HT1080 (cell line): ENCODE measurements at places on chromosomes 4 and X. TPM values are rescaled to one million over a fixed set of nuclear protein-coding genes. Genes with fewer than 3 reads are reported as not detected.

Gene NWD2
- not detected in 2 replicates for total RNA-seq

Gene TLR3
- 0.84 and 2.9 TPM in 2 replicates for total RNA-seq

Gene TACR3
- total RNA-seq = not detected in 2 replicates

Gene AMOT
- total RNA-seq = 2.7 and 7.9 TPM in 2 replicates

Gene GAGE13
- 9.9 TPM in 1 of 2 replicates, not detected in the other for total RNA-seq

Gene MAGEE2
- not detected in 2 replicates for total RNA-seq

- no peak for DNase-seq
Measured at GRCh38 chr4:155638195-155638965, 28.3 kb upstream of the GUCY1A1 start.

- no peak for DNase-seq
Measured at GRCh38 chr4:80073473-80074008, 512 bp upstream of the ANTXR2 start.

- DNase-seq = no peak
Measured at GRCh38 chrX:276581-277201, 4.5 kb upstream of the PLCXD1 start.

GRCh38 chr4:70994069-70994366, 569 bp downstream of the DCK start:
- DNase-seq = no peak

DNA sequence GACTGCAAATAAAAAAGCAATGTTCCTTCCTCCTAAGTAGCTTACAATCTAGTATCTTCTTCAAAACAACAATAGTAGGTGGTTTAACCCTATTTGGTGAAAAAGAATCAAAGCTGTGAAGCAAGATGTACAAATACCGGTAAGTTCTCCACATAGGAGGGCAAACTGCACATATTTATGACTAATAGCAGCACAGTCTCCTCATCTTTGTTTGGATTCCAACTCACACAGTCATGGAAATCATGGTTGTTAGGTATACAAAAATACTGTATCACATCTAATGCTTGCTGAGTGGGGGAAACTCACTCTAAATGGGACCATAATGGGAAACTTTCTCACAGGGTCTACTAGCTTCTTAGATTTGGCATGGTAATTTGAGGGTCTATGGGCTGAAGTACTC, 597.2 kb downstream of the INPP4B start:
- peak; percentile 47 for DNase-seq

GRCh38 chrX:8629871-8630270, 102.1 kb downstream of the ANOS1 start:
- DNase-seq = peak; percentile 73

DNA sequence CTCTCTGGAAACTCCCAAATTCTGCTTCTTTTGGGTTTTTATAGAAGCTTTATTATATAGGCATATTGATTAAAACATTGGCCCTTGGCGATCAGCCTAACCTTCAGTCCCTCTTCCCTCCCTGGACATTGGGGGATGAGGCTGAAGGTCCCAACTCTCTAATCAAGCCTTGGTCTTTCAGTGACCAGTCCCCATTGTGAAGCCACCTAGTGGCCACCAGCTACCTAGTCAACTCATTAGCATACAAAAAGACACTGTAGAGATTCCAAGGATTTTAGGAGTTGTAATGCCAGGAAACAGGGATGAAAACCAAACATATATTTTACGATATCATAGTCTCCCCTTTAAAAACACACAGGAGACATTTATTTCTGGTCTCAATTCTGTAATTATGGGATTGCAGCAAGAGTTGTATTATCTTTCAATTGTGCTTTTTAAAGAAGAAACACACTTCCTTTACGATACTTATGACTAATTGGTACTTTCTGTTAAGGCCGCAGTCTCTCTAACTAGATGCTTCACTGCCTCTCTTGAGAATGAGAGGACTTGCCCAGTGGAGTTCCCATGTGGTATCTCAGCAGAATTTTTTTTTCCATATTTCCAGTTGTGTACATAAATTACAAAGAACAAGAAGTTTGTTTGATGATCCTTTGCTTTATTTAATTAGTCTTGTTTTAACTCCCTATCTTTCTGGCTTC, 58.2 kb downstream of the WDR17 start:
- DNase-seq = peak; percentile 10

DNA sequence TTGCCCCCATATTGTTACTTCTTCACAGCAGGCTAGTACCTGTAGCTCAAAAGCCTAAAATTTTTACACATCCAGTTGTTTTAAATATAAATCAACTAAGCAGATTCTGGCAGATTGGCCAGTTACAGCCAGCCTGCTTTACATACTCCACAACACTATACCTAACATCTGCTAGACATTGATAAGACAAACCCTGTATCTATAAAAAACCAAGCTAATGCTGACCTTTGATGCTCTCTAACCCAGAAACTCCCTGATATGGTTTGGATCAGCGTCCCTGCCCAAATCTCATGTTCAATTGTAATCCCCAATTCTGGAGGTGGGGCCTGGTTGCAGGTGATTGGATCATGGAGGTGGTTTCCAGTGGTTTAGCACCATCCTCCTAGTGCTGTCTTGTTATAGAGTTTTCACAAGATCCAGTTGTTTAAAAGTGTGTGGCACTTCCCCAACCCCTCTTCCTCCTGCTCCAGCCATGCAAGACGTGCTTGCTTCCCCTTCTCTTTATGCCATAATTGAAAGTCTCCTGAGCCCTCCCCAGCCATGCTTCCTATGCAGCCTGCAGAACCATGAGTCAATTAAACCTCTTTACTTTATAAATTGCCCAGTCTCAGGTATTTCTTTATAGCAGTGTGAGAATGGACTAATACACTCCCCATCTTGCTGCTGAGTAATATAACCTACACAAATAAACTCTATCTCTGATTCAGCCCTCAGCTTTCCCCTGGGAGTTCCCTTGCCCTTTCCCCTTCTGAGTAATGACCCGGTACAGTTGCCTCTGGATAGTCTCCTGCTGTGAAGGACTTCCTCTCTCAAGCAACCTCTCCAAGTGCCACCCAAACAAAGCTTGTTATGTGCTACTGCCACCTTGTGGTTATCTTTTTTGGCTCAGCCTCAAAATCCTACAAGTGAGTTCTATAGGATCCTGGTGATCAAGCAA, 39.6 kb downstream of the ZCCHC13 start:
- DNase-seq = peak; percentile 96

DNA sequence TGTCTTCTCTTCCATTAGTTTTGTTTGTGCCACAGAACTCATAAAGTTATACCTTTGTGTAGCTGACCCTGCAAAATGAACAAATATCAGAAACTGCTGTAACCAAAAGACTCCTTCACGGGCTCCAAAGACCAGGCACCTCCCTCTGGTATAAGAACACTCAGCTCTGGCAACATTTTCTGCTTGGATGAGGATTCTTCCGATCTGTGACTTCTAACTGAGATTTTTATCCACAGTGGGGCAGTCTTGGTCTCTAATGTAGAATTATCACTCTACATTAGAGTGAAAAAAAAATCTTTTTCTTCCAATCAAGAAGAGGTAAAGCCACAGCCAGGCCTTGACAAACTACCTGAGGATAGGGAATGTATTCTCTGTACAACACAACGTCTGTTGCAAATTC, 38.5 kb upstream of the PRSS48 start:
- DNase-seq = peak; percentile 9

DNA sequence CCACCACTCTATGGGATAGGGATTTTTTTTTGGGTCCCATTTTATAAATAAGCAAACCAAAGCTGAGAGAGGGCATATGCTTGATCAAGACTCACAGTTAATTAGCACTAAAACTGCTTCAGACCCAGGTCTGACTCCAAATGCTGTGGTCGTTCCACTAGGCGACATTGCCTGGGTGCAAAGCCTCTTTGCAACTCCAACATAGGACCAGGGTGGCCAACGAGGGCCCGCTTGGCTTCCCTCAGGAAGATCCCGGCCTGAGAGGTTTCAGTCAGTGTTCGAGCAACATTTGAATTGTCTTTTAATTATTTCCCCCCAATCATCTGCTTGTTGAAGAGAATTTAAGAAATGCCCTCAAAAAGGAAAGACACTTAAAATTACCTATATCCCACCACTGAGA, 11.2 kb downstream of the PJA1 start:
- DNase-seq = no peak

DNA sequence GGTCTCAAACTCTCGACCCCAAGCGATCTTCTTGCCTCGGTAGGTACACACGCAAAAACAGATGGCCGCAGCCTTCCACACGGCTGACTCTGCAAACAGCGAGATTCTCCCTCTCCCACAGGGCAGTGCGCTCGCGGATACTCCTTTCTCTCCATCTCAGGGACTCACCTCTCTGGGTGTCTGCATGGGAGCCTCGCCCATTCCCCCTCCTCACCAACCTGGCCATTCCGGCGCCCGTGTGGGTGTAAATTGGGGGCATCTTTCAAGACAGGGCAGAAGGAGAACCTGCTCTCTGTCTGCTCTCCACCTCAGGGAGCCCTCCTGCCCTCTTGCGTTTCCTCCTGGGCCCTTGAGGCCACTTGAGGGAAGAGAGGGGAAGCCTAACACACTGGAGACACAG, 4.4 kb downstream of the CTAG2 start:
- DNase-seq = no peak

DNA sequence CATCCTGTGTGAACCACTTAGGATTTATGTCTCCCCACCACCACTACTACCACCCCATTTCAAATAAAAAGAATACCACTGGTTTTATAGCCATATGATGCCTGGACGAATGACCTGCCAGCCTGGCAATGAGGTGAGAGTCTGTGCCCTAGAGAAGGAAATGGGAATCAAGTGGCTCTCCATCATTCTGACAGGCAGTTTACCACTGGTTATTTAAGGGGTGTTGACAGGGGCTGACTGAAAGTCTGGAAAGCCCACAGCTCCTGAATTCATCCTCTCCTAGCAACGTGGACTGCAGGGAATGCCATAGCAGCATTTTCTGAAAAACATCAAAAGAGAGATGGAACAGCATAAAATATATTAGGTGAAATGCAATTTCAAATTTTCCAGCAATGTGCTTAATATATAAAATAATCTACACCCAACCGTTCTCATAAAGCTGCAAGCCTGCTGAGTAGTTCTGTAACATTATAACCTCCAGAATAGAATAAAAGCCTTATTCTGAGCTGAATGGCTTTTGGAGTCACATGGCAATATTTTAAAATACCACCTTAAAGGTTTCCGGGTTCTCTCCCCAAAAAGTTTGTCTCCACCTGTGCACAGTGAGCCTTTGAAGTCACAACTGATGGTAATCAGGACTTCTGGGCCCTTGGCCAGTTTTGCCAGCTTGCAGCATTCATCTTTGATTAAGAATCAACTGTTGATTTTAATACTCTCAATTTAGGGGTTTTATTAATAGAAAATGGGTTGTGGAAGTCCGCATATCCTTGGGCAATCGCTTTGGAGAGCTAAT, 121.5 kb downstream of the DCTD start:
- DNase-seq = no peak

DNA sequence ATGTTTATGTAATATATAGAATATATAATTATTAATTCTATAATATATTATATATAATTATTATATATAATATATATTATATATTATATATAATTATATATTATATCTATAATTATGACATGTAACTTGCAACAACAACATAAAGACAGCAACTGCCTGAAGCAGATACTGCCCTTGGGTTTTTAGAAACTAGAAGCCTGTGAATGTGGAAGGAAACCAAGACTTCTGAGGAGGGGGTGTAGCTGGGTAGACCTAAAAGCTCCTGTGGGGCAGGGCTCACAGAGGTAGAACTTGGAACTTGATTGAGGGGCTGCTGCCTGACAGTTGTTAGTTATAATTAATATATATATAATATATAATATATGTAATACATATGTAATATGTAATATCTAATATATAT, 167.2 kb upstream of the SLIT2 start:
- DNase-seq = no peak

DNA sequence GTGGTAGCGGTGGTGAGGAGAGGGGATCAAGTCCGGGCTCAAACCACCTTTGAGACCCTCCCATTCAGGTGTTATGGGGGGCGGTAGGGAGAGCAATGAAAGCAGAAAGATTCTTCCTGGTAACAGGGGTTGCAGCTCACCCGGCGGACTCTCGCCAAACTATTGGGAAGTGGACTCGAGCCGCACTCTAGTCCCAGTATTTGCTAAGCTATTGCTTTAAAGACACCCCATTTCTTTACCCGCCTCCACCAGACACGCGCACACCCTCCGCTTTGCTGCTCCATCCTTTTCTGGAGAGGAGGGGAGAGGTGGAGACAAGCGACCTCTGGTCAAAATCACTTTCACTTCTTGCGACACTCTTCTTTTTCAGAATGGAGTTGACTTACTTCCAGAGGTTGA, 625 bp upstream of the GABRA4 start:
- no peak for DNase-seq

- no peak for DNase-seq
Measured at GRCh38 chr4:15235135-15235534, 192.7 kb upstream of the C1QTNF7 start.

DNA sequence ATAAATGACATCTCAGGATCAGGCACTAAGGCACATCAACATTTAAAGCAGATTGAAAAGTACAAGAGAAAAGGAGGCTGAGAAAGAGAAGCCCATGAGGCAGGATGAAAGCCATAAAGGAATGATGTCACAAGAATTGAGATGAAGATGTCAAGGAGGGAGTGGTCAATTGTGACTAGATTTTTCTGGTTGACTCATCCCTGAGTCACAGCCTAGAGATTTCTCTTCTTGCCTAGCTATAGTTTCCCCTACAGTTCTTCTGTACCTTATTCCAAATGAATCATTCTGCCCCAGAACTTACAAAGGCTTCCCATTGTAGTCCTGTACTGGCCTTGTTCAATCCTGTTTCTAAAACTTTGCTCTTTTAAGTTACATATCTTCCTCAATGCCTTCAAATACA, 3.4 kb upstream of the USP53 start:
- peak; percentile 99 for DNase-seq

GRCh38 chr4:16916719-16917337, 18.4 kb upstream of the LDB2 start:
- peak; percentile 68 for DNase-seq

GRCh38 chr4:95835672-95836071, 4.2 kb upstream of the PDHA2 start:
- peak; percentile 25 for DNase-seq

DNA sequence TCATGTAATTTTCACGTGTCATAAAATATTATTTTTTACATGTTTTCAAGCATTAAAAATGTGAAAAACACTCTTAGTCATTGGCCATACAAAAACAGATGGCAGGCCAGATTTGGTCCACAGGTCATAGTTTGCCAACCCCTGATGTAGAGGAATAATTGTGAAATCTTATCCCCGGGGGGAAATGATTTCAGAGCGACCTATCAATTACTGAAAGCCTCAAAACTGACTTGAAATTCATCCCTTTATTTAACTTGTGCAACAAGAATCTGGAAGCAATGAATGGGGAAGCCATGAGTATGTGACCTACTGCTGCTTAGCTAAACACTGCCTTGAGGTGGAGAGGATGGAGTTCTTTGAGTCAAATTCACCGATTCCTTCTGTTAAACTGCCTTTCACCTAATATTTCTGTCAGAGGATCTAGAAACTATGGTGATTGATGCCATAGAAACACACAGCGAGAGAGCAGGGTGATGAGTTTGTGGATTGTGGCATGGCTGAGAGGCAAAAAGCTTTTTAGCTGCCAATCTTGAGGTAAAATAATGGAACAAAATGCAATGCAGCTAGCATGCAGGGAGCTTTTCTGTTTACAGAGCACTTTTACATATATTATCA, 30.3 kb upstream of the BRS3 start:
- no peak for DNase-seq
